ENCODE measurements at places on chromosomes 6 and 20. TPM values are rescaled to one million over a fixed set of nuclear protein-coding genes. Genes with fewer than 3 reads are reported as not detected.

The ZBTB12 gene
- 25.6 TPM for total RNA-seq

The PSORS1C2 gene
- total RNA-seq, result not detected

The GPR6 gene
- total RNA-seq, result not detected

The NXT1 gene
- total RNA-seq, result 23.6 TPM

The SYTL3 gene
- 2.0 TPM for total RNA-seq

All from occipital lobe (tissue), 3 donors.